ENCODE measurements at places on chromosomes 5 and 9.

DNA sequence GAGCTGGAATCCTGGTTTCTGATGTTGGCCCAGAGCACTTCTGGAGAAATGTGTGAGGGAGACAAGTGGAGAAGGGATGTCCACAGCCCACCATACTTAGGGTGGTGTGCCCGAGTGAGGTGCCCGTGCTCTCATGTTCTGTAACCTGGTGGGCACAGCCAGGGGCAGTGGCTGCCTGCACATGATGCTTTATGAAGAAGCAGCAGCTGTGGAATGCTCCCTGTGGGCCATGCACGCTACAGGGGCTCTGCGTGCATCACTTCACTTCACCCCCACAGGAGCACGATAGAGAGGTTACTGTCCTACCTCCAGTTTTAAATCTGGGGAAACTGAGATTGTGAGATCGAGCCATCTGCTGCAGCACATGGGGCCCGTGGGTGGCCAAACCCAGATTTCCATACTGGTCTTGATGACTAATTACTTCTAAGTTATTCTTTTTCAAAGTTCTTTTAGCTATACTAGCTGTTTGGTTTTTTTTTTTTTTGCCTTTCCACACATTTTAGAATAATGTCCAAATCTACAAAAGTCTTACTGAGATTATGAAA, 441.6 kb downstream of the GADD45G start:
- peak; percentile 9 for DNase-seq

DNA sequence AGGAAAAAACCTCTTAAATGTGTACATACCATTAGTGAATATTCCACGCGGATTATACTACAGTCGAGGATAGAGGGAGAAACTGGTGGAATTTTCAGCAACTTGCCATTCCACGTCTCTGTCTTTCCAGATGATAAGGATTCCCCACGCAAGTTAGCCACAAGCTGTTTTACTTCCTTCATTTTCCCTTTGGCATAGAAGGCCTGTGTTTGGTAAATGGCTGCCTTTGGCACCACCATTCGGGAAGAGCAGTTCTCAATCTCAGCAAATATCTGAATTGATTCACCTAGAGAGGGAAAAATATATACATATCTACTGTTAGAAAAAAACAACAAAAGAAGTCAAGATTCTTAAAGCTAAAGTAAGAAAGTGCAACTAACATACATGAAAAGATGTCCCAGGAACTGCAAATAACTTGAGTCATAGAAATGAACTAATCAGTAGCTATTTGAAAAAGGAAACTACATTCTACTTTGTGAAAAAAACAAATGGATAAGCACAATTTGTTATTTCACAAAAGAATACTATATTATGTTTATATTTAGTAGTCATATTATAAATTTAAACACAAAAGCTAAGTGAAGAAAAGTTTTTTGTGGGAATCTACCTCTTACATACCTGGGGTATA, 8.1 kb downstream of the ARRDC3 start:
- DNase-seq, result no peak

DNA sequence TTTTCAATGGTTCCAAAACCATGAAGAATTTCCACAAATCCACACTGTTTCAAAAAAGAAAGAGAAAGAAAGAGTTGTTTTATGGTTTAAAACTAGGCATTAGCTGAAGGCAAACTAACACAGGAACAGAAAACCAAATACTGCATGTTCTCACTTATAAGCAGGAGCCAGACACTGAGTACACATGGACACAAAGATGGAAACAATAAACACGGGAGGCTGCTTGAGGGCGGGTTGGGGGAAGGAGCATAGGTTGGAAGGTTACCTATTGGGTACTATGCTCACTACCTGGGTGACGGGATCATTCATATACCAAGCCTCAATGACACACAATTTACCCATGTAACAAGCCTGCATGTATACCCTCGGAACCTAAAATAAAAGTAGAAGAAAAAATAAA, 45.0 kb downstream of the SEMA6A start:
- no peak for DNase-seq

DNA sequence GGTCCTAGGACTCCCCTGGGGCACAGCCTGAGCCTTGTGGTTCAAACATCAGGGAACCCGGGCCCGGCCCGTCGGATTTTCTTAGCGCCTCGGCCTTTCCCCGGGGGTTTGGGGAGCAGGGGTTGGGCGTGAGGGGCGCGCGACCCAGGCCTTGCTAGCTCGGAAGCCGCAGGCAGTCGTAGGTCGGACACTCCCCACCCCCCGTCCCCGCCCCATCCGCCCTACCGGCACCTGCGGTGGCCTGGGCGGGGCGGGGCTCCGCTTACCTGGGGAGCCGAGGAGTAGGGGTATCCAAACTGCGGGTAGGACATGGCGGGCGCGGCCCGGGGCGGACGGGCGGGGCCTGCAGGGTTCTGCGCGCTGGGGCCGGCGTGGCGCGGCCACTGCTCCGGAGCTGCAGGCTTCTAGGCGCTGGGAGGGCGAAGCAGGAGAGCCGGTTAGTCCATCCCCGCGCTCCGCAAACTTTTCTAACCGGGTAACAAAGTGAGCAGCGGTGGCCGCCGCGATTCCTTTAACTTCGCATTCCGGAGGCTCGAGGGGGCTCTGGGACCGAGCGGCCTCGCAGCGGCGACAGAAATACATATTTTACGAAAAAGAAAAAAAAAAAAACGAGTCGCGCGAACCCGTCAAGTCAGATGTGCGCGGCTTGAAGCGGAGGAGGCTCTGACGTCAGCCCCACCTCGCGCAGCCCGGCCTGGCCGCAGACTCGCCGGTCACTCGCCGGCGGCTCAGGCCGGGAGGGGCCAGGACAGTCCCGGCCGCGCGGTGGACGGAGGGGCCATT, at the start of gene IRX4:
IRX4 (minus strand) TSS at position 589 of the 783 bp plus-strand sequence; CDS start at position 311, 278 bp downstream.
- DNase-seq, result no peak

DNA sequence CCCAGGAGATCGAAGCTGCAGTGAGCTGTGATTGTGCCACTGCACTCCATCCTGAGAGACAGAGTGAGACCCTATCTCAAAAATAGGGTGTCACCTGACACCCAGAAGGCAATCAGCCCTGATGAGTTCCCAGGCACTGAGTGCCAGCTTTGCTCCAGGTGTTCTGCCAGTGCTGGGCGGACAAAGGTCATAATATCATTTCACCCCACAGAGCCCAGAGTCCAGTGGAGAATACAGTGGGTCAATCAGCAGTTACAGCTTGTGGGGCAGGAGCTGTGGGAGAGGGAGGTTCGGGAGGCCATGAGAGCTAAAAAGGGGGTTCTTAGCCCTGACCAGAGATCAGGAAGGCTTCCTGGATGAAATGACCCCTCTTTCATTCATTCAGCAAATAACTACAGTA, 24.4 kb upstream of the SH3RF2 start:
- no peak for DNase-seq

DNA sequence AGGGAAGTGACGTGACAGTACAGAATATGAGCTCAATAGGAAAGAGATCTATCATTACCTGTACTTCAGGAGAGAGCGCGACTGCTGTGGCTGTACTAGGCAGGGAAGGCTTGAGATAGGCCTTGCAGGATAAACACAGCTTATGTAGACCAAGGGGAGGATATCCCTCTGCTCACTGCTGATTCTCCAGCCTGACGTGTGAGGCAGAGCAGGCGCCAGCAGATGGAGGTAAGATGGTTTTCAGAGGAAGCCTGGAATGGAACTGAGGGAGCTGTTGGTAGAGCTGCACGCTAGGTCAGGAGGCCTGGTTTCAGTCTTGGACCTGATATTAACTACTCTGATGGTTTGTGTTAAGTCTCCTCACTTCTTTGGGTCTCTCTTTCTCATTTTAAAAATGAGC, 291.4 kb downstream of the YTHDC2 start:
- no peak for DNase-seq

DNA sequence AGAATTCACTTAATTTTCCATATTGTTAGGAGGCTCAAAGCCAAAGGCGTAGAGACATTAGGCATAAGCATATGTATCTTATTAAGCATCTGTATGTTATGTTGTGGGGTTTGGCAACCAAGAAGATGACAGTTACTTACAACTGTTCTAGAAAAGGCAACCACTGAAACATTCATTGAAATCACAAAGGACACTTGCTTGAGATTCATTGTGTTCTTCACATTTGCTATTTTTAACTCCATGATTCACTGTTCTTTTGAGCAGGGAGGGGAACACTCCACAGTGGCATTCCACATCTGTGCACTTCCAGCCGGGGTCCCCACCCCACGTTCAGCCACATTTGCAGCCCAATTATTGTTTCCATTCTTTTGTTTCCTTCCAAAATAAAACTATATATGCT, 107.1 kb downstream of the PALM2AKAP2 start:
- DNase-seq, result no peak

DNA sequence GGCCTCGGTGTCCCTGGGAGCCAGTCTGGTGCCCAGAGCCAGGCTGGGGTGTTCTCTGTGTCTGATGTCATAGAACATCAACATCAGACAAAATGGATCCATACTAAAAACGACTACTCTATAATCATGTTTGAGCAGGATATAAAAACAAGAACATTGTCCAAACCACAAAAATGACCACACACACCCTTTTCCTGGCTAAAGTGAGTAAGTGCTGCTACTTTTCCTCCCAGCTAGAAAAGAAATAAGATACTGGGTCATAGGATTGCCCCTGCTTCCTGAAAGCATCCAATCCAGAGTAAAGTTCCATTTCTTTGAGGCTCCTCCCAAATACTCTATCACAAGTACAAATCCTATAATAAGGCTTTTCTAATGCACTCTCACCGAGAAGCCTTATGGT, 19.7 kb upstream of the TRAF1 start:
- no peak for DNase-seq

DNA sequence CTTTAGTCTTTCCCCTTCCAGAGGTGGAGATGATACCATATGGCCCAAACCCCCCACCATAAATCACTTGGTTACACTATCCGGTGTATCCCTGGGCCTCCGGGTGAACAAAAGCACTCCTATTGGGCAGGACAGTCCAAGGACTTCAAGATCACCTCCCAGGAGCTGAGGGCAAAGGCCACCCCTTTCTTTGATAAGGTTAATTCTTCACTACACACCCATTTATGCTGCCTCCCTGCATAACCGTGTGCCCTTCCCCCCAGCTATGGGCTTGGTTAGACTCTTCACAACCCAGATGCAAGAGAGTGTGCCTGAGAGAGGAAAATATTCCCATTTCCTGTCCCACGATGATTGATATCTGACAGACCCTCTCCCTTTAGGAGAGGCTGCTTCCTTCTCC, 64.8 kb upstream of the PRRC1 start:
- no peak for DNase-seq

- no peak for DNase-seq
Measured at GRCh38 chr9:75186767-75187380, 98.6 kb downstream of the OSTF1 start.

DNA sequence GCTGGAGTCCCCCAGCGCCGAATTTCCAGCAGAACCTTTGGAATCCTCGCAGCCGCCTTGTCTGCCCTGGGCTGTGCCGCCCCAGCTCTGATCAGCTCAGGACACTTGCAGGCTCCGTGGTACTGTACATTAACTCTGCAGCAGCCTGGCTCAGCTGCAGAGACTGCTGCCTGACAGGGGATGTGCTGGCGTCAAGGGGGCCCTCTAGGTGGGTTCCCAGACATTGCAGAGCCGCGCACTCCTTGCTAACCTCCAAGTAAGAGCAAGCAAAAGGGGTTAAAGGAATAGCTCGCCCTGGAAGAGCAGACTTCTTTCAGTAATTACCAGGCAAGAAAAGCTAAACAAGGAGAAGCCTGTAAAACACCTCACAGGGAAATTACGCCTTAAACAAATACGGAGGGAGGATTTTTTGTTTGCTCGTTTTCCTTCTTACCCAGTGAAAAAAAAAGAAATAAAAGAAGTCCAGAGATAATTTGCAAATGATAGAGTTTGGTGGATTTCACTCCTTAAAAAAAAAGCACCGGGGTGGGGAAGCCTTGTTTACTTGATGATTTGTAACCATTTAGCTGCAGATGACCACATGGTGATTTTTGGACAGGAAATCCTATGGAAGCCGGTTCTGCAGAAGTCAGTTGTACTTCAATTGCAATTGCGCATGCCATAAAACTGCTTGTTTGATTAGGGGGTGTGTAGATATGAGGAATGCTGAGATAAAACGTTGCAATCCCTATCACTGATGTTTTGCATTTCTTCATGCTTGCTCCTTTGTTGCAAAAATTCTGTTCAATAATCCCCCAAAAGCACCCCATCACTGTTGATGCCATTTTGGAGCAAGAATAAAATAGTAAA, 305.8 kb downstream of the PDE4D start:
- no peak for DNase-seq

DNA sequence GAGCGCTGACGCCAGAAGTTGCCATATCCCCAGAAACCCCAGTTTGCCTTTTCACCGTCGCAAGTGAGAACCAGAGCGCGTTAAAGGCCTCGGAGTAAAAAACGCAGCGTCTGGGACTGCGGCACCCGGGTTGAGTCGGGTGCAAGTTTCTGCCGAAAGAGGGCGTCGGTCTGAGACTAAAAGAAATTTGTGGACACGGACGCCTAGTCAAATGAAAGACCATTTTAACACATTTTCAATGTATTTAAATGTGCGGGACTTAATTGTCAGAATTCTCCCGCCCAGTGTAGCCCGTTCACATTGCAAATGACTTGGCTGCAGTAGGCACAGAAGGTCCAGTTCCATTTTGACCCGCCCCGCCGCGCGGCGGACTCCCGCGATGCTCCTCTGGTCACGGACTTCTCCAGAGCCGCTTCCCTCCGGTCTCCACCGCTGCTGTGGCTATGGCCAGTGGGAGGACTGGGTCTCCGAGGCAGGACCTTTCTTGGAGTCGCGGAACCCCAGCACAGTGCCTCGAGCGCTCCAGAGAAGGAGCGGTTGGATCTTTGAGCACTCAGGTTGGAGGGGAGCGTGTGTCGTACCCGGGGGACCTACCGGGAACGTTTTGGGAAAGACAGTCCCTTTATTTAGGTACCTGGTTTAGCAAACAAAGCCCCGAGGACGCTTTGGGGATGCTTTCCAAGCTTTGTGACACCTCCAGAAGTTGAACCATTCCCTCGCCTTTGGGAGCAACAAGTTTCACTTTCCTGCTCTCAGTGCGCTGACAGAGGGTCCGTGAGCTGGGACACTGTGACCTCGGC, 1.2 kb upstream of the NPR3 start:
- DNase-seq, result peak; percentile 60

GRCh38 chr5:159774476-159775031, 141.7 kb upstream of the ADRA1B start:
- DNase-seq, result no peak

GRCh38 chr5:53256746-53257145, 147.2 kb upstream of the MOCS2 start:
- DNase-seq, result no peak

GRCh38 chr9:97362777-97363545, 48.9 kb upstream of the TDRD7 start:
- DNase-seq, result no peak

DNA sequence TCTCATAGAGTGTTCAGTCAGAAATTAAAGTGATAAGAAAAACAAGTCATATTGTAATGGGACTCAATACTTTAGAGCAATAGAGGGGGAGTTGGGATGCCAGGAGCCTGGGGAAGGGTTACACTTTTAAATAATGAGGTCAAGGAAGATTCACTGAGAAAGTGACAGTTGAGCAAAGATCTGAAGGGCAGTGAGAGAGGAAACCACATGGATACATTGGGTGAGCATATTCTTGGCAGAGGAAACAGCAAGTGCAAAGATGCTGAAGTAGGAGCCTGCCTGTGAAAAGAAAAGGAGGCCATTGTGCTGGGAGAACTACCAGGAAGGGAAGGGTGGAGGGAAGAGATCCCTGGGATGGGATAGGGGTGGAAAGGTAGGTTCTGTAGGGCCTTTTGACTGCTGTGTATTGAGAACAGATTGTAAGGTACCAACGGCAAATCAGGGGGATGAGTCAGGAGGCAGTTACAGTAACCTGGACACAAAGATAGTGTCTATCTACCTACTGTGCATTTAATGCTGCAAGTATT, 79.4 kb downstream of the PAM start:
- no peak for DNase-seq

- DNase-seq, result peak; percentile 66
Measured at GRCh38 chr9:88388886-88389605, 802 bp downstream of the SPIN1 start.

Data from activated naive CD8-positive, alpha-beta T cell treated with anti-CD3 and anti-CD28 coated beads for 36 hours (primary cell).